ENCODE measurements at places on chromosomes 7 and 10. TPM values are rescaled to one million over a fixed set of nuclear protein-coding genes. Genes with fewer than 3 reads are reported as not detected.

GRCh38 chr10:35487336-35488034 is 117.7 kb upstream of the GJD4 start:
- DNase-seq: no peak

DNA sequence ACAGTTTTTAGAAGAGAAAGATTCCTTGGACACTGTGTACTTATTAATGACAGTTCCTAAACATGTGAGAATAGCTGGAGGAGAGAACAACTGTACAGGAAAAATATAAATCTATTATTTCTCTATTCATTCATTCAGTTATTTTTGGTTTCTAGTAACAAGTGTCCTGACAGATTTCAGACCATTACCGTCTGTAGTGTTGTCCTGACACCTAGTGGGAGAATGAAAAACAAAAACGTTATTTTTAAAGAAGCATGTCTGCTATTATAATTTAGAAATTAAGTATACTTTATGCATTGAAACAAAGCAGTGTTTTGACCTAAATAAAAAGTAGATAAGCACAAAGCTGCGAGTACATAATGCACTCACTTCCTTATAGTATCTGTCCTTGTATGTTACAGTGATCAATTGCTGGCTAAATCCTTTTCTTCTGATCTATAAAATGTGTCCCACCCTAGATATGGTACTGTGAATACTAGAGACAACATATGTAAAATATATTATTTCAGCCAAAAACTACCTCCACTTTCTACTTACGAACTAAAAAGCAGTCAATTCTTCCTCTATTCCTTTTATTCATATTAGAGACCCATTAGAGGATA is 575.6 kb downstream of the ARL4A start:
- DNase-seq: peak; percentile 47

DNA sequence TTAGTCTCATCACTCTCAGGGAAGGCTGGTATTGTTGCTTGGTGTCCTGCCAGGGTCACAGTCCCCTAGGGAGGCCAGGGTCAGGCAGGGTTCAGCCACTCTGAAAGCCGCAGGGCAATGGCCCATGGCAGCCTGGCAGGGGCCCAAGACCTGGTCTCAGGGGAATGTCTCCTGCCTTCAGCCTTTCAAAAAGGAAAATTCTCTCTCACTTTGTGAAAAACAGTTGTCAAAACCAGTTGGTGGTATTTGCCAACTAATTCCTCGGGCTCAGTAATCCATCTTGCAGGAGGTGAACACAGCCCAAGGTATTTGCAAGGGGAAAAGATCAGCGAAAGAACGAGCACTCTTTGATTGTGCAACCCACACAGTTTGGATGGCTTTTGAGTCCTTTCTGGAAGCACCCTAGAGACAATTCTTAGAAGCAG is 101.5 kb downstream of the JCAD start:
- peak; percentile 78 for DNase-seq

GRCh38 chr7:130090745-130091532 is 20.6 kb downstream of the KLHDC10 start:
- DNase-seq: no peak

DNA sequence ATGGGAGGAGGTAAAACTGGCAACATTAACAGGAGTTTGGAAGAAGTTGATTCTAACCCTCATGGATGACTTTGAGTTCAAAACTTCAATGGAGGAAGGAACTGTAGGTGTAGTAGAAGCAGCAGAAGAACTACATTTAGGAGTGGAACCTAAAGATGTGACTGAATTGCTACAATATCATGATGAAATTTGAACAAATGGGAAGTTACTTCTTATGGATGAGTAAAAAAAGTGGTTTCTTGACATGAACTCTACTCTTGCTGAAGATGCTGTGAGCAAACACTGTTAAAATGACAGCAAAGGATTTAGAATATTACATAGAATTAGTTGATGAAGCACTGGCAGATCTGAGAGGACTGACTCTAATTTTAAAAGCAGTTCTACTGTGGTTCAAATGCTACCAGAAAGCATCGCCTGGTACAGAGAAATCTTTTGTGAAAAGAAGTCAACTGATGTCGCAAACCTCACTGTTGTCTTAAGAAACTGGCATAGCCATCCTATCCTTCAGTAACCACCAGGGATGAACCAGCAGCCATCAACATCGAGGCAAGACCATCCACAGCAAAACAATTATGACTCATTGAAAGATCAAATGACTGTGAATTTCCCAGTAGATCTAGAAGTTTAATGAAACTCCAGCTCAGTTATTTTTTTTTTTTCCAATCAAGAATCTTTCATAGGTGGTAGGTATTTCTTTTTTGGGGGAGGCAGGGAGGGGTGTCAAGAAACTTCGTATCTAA is 20.8 kb downstream of the BRAF start:
- DNase-seq: peak; percentile 57

Gene NFKB2
- 20.7 TPM for total RNA-seq

- DNase-seq: no peak
Observed at GRCh38 chr7:158588085-158588877, 658 bp upstream of the PTPRN2 start.

Gene CHST15
- 15.6 TPM for total RNA-seq

Gene KNDC1
- not detected for total RNA-seq

- peak; percentile 37 for DNase-seq
Observed at GRCh38 chr7:157228864-157229422, 90.2 kb downstream of the UBE3C start.

Gene CARD11
- 2.2 TPM for total RNA-seq

Gene LLCFC1
- total RNA-seq: not detected

- no peak for DNase-seq
Observed at GRCh38 chr7:53151496-53151895, 116.1 kb downstream of the POM121L12 start.

Gene PNLIPRP1
- not detected for total RNA-seq

DNA sequence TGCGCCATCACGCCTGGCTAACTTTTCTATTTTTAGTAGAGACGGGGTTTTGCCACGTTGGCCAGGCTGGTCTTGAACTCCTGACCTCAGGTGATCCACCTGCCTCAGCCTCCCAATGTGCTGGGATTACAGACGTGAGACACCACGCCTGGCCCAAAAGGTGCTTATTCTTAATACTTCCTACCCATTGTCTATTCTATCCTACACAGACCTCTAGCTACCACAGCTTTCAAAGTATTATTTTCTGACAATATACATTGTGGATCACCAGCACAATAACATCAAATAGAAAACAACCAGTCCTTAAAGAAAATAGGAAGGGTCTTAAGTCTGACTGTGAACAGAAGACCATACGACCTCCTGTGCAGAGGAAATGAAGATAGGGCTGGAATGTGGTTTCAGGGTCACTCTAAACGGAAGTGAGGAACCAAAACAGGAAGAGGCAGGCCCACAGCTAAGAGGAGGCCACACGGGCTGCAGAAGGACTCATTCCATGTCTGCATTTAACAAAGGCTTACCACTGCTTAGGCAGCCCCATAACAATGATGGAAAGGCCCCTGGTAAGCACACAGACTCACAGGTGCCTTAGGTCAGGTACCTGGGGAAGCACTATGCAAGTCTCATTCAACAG is 115.2 kb downstream of the ZFAND4 start:
- DNase-seq: peak; percentile 12

GRCh38 chr10:90407131-90407530 is 450.7 kb downstream of the HTR7 start:
- peak; percentile 92 for DNase-seq

Gene PIK3AP1
- total RNA-seq: 4.5 TPM

GRCh38 chr7:14834456-14834855 is 68.1 kb downstream of the DGKB start:
- peak; percentile 43 for DNase-seq

- DNase-seq: peak; percentile 87
Observed at GRCh38 chr10:44173608-44173894, 211.3 kb downstream of the CXCL12 start.

- DNase-seq: no peak
Observed at GRCh38 chr10:69913606-69914382, 112.1 kb downstream of the COL13A1 start.

Gene ITPRID1
- not detected for total RNA-seq

DNA sequence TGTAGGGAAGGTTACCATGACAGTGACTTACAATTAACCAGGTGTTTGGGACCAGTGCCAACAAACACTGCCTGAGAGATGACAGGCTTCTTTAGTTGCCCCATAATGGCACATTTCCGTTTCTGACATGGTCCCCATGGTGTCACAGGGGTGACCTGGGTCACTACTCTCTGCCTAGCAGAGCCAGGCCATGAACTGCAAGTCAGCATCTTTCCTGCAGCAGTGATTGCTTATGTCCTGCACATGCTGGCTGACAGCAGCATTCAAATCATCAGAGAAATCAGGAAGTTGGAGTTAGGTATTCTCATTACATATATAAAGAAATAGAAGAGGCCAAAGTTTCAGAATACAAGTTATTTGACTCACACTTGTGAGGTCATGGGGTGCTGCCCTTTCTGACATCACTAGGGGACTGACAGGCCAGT is 47.1 kb upstream of the ZNRF2 start:
- no peak for DNase-seq

GRCh38 chr10:113099431-113100183 is 149.6 kb downstream of the TCF7L2 start:
- no peak for DNase-seq

Gene PPP1R9A
- total RNA-seq: 0.25 TPM

- DNase-seq: no peak
Observed at GRCh38 chr10:101619983-101620382, 31.9 kb downstream of the DPCD start.

DNA sequence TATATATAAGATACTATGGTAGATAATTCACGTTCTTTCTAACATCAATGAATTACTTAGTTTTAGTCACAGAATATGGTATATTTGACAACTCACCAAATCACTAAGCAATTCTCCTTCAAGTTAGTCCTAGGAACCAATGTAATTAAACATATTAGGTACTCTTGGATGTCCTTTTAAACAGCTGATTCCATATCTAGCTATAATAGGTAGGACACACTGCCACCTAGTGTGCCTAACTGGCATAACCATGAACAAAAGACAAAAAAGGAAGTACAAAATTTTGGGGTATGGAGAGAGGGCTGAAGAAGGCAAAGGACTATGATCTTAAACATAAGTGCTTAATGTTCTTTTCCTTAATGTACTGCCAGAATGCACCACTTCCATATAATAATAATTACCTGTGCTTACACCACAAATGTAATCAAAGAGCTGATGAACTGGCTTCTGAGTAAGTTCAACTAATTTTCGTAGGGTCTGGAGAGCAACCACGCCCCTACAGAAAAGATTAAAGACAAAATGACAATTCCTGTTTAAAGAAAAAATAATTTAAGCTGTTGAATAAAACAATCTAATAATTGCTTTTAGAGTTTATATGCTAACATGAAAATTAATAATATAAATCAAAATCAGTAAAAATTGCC is 28.7 kb downstream of the PNPLA8 start:
- peak; percentile 53 for DNase-seq

Gene CDHR1
- total RNA-seq: not detected

Measured in M059J (cell line).